ENCODE measurements at places on chromosomes 5 and 9.

DNA sequence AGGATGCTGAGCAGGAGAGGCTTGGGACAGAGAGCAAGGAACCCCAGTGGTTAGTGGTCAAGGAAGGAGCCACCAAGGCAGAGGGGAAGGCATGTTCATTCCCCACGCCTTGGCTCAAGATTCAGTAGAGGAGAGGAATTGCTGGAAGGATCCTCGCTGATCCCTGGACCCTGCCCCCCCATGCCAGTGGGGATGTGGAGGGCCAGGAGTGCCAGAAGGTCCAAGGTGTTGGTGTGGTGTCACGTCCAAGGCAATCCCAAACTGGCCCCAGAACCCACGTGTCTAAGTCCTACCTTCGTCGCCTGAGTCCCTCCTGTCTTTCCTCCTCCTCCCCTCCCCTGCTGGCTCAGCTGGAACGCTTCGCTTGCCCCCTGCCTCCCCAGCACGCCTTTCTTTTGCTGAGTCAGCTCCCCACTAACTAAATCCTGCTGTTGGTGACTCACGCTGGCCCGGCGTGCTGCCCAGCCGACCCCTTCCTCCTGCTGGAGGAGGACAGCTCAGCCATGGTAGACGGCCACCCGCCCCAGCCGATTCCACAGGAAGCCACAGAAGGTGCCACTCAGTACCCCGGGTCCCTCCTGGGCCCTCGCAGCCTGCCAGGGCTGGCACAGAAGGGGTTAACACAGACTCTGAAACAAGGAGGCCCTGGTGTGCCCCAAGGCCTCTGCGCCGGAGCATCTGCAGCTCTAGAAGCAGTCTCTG is 37.6 kb upstream of the ORM1 start:
- DNase-seq: peak; percentile 18

GRCh38 chr9:86298873-86299272 is 16.5 kb upstream of the ISCA1 start:
- no peak for DNase-seq

DNA sequence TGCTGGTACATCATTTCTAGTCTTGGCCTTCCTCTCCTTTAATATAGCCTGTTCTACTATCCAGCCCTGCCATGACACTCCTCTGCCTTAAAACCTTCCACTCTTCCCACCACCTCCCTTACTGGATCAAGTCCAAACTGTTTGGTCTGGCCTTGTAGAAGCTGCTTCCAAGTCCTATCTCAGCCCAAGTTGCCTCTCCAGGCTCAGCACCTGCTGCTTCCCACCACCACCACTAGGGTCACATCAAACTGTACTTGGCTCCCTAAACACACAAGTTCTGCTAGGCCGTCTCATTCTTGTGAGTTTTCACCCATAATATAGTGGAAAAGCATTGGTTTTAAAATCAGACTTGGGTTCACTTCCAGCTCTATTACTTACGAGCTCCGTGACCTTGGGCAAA is 1.4 kb downstream of the NDUFA8 start:
- no peak for DNase-seq

DNA sequence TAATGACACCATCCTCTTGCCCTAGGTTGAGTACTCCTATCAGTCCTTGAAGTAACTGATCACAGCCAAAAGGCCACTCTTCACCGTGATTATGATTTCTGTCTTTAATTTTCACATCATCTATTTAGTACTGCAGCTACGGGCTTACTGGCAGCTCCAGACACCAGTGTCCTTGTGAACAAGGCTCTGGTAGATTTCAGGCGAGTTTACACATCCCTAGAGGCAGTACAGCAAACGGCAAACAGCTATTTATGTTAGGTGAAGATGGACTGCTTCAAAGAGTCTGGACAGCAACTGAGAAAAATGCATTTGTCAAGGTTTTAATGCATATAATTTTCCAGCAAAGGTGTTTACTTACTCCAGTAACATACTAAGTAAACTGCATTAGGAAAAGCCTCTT is 396.9 kb downstream of the KDM4C start:
- no peak for DNase-seq

GRCh38 chr9:34084562-34084961 is 35.9 kb upstream of the UBAP2 start:
- DNase-seq: no peak

GRCh38 chr9:91223000-91223399 is 138.7 kb downstream of the AUH start:
- no peak for DNase-seq

GRCh38 chr9:131310833-131311554 is 21.5 kb downstream of the PLPP7 start:
- peak; percentile 73 for DNase-seq

DNA sequence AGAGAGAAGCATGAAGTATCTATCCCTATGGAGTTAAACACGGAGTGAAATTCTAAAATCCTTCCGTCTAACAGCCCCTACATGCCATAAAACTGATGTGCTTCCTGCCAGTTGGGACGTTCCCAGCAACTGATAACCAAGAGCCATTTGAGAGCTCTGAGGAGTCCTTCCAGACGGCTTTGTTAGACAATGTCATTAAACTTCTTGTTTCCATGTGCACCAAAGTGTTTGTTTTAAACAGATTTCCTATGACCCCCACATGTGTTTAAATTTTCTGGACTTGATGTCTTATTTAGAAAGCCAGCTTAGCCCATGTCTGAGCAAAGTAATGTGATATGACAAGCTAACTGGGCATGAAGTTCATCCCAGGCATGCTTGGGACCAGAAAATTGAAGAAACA is 57.2 kb upstream of the LPAR1 start:
- no peak for DNase-seq

- no peak for DNase-seq
These were observed 99.9 kb downstream of the PLK2 start for GRCh38 chr5:58359981-58360380.

- DNase-seq: no peak
These were observed 321.9 kb downstream of the ZSWIM6 start for GRCh38 chr5:61653807-61654580.

- no peak for DNase-seq
These were observed 64.0 kb upstream of the CCL21 start for GRCh38 chr9:34773955-34774354.

DNA sequence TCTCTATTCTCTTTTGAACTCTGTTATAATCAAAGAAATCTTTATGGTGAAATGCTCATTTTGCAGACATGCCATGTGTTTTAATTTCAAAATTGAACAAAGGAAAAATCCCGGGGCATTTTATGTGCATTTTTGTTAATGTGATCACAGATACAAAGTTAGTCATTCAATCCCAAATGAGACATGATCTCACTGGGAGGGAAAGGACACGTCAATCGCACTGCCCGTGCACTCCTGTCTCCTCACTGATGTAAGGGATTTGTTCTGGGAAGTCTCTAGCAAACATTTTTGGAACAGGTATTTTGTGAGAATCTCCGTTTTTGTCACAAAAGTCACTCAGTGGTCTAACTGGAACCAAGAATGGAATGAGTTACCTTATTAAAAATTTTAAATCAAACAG is 97.9 kb upstream of the RANBP6 start:
- no peak for DNase-seq

GRCh38 chr5:138927979-138928378 is 52.8 kb upstream of the LRRTM2 start:
- no peak for DNase-seq

GRCh38 chr9:114480746-114481435 is 24.4 kb downstream of the WHRN start:
- no peak for DNase-seq

DNA sequence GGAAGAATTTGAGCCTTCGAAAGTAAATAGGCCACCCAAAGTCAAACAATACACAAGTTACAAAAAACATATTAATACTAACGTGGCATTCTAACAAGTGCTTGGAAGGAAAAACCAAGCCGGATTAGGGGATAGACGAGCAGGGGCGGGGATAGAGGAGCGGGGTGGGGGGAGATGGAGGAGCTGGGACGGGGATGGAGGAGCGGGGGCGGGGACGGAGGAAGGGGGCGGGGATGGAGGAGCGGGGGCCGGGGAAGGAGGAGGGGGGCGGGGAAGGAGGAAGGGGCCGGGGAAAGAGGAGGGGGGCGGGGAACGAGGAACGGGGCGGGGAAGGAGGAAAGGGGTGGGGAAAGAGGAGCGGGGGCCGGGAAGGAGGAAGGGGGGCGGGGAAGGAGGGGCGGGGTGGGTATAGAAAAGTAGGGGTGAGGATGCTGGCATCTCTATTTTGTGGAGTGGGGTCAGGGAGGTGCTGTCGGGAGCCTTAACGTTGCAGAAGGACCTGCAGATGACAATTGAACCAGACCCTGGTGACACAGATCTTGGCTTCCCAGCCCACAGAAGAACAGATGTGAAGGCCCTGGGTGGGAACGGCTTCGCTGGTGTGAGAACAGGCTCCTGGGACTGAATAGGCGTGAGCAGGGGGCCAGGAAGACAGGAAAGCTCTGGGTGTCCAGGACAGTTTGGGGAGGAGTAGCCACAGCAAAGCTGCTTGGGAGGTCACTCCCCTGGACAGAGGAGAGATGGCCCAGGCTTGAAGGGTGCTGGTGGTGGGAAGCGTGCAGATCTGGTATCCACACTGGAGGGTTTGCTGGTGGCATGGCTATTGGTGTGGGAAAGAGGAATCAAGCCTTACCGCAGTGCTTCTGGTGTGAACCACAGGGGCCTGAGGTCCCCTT is 233.3 kb upstream of the DAP start:
- no peak for DNase-seq

DNA sequence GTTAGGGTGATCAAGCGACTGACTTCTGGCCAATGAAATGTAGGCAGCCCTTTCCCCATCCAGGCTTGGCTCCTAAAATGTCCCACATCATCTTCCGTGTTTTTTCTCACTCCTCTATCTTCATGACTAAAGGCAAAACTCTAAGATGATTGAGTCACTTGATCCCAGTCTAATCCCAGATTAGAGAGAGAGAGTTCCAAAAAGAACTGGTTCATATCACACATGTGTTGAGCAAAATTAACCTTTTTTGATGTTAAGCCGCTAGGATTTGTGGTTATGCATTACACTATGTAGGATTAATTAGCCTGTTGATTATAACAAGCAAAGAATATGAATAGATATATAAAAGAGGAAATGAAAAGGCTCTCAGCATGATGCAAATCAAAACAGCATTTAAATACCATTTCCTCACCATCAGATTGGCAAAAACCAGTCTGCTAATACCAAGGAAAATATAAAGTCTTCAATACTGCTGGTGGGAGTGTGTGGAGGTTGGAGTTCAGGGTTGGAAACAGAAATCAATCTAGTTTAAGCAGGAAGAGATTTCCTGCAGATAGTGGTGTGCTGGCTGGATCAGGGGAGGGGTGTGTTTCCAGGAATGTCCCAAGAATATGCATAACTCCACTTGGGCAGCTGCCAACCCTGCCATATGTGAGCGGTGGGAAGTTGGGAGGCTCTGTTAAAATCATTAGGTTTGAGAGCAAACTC is 187.6 kb upstream of the S1PR3 start:
- no peak for DNase-seq

DNA sequence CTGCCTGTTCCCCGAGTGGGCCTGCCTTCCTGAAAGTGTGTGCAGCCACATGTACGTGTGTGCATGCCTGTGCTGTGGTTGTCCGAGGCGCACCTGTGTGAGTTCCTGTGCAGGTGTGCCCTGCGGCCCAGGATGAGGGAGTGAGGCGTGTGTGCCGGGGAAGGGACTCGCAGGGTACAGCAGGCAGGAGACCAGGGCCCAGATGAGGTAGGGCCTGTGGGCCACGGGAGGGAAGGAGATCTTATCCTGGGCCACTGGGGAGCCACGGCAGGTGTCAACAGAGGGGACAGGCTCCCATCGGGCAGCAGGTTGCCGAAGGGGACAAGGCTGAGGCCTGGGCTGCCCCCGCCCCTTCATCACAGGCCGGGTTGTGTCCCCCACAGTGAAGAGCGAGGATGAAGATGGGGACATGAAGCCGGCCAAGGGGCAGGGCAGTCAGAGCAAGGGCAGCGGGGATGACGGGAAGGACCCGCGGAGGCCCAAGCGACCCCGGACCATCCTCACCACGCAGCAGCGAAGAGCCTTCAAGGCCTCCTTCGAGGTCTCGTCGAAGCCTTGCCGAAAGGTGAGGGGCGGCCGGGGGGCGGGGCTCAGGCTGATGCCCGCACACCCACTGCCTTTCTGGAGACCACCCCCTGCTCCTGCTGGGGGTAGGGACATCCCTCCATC is 79.2 kb downstream of the LMX1B start:
- no peak for DNase-seq

DNA sequence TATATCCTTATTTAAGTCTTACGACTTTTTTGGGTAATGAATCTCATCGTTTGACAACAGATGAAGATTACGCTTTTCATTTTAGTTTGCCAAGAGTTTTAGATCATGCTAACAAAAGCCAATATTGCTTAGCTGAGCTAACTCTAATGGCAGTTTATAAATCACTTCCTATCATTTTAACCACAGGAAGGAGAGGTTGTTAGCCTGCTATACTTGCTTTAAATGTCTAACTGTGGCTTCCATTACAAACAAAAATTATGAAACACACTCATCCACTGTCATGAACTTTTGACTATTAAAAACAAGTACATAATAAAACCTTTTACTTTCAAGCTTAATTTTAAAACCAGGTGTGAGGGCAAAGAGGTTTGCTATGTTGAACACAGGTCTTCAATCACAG is 53.7 kb upstream of the ANKH start:
- DNase-seq: no peak

GRCh38 chr5:107820429-107820828 is 149.7 kb upstream of the EFNA5 start:
- DNase-seq: no peak

DNA sequence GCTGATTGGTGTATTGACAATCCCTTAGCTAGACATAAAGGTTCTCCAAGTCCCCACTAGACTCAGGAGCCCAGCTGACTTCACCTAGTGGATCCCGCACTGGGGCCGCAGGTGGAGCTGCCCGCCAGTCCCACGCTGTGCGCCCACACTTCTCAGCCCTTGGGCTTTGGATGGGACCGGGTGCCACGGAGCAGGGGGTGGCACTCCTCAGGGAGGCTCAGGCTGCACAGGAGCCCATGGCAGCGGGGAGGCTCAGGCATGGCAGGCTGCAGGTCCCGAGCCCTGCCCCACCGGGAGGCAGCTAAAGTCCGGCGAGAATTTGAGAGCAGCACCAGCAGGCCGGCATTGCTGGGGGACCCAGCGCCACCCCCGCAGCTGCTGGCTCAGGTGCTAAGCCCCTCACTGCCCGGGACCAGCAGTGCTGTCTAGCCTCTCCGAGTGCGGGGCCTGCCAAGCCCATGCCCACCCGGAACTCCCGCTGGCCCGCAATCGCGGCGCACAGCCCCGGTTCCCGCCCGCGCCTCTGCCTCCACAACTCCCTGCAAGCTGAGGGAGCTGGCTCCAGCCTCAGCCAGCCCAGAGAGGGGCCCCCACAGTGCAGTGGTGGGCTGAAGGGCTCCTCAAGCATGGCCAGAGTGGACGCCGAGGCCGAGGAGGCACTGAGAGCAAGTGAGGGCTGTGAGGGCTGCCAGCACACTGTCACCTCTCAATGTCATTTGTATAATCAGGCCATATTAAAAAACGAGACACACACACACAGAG is 437.2 kb downstream of the CSNK1G3 start:
- no peak for DNase-seq

Data from activated naive CD8-positive, alpha-beta T cell treated with anti-CD3 and anti-CD28 coated beads, Interleukin-2, amount 10 ng/mL, durations not matched to agents 7 days and 5 days (primary cell).